ENCODE measurements at places on chromosomes 6 and 20.

- DNase-seq, result no peak
These were observed 878.6 kb upstream of the CITED2 start for GRCh38 chr6:140253096-140253495.

GRCh38 chr6:36975231-36976006, 10.6 kb downstream of the MTCH1 start:
- no peak for DNase-seq

DNA sequence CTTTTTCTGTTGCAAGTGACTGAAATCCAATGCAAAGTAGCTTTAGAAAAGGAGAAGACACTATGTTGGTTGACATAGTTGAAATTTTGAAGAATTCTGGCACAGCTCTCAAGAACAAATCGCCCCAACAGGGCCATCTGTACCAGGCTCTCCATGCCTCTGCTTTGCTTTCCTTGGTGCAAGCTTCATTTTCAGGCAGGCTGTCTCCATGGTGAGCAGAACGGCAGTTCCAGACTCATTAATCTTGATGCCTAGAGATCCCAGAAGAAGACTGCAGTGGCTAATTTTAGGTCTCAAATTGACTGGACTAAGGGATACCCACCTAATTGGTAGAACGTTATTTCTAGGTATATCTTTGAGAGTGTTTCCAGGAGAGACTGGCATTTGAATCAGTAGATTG, 950.7 kb upstream of the FLRT3 start:
- DNase-seq, result no peak

DNA sequence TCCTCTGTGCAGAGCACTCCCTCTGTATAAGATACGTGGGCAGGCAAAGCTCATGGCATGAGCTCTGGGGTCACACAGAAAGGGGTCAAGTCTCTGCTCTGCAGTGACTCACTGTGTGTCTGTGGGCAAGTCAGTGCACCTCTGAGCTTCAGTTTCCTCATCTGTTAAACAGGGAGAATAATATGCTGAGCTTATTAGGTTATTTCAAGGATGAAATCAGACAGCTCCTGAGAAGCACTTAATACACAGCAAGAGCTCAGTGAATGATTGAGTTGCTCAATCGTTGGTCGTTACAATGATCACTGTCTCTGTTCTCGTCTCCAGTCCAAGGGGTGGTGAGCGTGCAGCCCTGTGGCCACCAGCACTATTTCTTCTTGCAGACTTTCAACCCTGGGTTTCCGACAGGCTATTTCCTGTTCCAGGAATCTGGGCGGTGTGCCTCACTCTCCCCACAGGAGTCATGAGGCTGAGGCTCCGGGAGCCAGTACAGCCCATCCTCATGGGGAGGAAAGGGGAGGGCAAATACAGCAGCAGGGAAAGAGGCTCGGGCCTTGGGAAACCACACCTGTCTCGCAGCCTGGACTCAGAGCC, 28.9 kb downstream of the KIAA1755 start:
- no peak for DNase-seq

- DNase-seq, result no peak
These were observed 96.4 kb downstream of the IRF4 start for GRCh38 chr6:487956-488355.

DNA sequence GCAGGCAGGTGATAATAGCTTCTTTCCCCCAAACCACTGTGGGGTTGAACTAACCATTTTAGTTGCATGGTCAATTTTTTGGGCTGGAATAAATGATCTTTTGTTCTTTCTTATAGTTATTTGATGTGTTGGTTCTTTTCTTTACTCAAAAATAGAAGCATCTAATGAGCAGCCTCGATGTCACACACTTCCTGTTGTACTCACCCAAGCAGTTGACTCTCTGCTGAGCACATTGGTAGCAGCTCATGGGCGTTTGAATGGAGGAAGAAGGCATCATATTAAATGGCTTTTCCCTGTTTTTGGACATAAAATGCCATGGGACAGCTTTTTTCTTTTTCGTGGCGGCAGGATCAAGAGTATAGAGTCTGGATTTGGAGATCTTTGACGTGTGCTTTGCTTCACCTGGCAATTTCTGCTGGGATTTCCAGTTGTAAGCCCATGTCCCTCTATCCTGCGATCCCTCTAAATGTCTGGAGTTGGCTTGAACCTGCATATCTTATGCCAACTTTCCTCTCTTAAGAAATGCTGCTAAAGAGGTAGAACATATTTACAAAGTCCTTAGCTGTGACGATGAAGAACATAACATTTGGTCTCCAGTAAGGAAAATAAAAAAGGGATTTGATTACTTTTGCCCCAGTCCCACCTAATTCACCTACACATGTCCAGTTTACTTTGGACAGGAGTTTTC, 268.3 kb downstream of the PRL start:
- DNase-seq, result no peak

DNA sequence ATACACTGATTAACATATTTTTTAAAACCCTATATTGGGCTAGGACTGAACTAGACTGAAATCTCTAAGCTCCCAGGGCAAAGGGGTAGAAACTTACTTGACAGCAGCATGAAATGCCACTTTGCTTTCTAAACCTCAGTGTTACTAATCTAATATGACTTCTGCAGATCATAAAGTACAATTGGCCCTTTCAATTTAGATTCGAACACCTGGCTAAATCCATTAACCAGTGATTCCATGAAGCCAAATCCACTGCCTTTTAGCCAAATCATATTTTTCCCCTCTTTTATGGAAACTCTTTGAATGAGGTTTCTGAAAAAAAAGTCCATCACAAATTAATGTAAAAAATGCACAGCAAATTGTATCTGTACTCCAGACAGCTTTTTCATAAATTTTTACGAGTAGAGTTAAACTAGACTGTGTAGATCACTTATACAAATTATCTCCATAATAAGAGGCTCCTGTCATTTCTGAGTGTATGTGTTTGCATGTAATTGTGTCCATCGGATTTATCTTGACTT, 25.7 kb downstream of the EPHA7 start:
- DNase-seq, result no peak

DNA sequence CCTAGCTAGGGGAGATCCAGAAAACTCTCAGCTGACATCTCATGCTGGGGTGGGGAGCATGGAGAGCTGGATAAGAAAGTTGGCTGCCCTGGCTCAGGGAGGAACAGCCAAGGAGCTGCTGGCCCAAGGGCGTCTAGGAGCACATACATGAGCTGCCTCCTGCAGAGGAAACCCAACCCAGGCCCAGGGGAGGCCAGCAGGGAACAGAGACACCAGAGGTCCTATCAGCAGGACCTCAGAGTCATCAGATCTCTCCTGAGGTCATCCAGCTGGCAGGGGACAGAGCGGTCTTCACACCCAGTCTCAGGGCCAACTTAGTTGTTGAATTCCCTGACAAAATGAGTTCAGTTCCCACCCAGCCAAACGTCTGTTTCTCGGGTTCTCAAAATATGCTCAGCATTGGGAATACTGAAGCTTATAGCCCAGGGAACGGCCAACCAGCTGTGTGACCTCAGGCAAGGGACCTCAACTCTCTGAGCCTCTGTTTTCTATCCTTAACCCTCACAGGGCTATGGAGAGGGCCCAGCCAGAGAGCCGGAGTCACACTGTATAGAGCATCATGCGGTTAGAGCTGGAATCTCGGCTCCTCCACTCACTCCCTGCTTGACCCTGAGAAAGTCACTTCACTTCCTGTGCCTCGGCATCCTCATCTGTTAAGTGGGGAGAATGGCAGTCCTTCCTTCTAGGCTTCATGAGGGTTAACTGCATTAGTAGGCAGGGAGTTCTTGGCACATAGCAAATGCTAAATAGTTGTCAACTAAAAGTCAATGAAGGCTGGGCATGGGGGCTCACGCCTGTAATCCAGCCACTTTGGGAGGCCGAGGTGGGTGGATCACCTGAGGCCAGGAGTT, 13.8 kb downstream of the ADA start:
- no peak for DNase-seq

DNA sequence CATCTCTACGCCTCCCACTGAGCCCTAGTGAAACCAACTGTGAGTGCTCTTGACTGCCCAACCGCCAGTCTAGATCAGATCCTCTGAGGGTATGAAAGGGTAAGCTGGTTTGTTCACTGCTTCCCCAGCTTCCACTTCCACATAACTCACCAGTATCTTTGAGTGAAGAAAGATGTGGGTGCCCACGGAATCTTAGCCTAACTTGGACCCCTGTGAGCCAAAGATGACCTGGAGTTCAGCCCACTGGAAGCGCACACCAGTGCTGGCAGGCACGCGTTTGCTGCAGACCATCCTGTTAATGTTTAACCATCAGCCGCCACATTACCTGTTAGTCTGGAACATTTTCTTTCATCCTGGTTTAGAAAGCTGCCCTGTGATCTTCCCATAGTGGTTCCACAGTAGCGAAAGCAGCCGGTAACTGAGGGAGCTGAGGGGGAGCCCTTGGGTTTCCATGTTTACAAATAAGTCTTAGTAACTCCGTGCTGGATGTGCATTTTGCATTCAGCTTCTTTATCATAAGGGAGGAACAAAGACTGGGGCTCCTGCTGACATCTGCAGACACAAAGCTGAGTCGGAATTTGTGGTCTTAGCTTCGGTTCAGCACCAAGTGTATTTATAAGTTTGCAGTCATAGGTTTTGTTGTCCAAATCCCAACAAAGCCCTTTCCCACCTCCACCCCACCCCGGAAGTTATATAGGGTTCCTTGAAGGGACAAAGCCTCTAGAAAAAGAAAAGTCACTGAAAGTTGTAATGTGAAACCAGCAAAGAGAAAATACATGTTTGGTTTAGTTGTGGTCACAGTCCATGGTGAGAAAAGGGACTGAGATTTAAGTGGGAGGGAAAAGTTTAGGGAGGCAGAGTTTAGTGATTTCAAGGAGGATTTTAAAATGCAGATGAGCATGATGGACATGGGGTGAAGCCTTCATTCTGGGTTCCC, 71.0 kb downstream of the SSR1 start:
- no peak for DNase-seq

DNA sequence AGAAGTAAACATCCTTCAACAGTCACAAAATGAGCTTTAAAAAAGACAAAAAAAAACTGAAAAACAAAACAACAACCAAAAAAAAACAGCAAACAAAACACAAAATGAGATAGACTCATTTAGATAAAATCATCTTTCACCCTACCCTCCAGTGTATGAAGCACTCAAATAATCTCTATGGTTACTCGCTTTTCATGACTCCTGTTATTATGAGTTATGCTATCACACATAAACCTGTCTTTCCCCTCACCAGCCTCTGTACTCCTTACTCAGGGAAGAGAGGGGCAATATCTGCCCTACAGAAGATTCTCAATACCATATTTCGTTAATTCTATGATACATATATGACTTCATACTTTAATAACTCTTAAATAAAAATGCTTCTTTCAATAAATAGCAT, 158.2 kb downstream of the TPBG start:
- no peak for DNase-seq

DNA sequence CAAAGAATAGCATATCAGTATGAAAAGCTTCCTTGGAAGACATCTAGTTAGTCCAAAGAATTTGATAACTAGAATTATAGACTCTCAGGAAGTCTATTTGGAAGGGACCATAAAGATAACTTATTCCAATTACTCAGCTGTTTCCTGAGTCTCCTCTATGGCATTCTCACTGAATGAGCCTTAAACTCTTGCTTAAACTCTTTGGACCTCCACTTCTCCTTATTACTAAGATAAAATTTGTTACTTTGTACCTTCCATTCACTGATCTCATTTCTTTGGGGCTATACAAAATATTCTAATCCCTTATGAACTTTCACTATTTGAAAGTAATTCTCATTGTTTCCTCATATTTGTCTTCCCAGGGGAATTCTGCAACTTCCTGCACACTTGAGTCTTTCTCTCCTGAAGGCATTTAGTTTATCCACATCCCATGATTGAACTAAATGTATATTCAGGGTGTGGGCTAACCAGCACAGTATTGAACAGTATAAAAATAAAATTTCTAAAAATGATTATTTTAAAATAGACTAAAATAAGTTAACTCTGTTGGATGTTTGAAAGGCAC, 67.1 kb upstream of the NOTCH4 start:
- DNase-seq, result no peak

- DNase-seq, result no peak
These were observed 5.8 kb downstream of the BTN3A3 start for GRCh38 chr6:26445934-26446667.

- no peak for DNase-seq
These were observed 603.2 kb downstream of the RNF144B start for GRCh38 chr6:18990059-18990978.

GRCh38 chr6:130362128-130362527, 3.7 kb upstream of the TMEM200A start:
- DNase-seq, result no peak

- no peak for DNase-seq
These were observed 1.6 kb upstream of the THBD start for GRCh38 chr20:23050847-23051627.

- DNase-seq, result no peak
These were observed 1.9 kb upstream of the ELOVL4 start for GRCh38 chr6:79949233-79949632.

- no peak for DNase-seq
These were observed 194.9 kb downstream of the BCAS1 start for GRCh38 chr20:53875452-53875851.

DNA sequence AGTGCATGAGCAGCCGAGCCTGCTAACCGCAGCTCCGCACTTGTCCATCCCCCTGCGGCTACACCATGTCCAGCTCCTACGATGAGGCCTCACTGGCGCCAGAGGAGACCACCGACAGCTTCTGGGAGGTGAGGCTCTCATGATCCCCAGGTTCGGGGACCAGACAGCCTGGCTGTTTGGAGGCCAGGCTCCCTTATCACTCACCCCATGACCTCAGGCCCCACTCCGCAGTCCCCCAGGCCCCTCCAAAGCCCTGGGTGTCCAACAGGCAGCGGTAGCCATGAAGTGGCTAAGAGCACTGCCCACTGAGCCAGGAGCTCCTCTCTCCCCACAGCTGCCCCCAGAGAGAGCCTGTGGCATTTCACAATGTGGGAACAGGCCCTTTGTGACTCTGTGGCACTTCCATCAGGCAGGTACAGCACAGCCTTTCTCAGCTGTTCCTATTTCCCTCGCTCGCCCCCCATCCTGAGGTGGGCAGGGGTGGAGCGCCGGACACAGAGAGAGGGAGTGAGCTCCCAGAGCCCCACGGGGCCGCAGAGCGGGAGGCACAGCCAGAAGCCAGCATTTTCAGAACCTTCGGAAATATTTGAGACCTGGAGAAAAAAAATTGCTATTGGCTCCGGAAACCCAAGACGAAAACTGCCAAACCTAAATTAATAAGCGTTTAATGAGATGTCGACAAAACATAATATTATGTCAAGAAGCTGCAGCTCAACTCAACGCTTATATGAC, 29.7 kb downstream of the SPDEF start:
- DNase-seq, result no peak

DNA sequence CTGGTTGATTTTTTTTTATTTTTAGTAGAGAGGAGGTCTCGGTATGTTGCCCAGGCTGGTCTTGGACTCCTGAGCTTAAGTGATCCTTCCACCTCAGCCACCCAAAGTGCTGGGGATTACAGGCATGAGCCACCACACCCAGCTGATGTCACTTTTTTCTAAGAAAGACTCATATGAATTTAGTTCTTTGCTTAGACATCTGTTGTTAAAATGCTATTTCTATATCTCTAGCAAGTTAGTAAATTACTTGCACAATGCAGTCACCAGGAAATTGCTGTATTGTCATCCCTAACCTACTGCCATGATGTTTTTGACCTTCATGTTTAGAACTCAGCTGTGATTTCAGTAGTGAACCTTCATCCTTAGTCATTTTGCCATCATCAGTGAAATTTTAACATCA, 5.7 kb downstream of the KDM1B start:
- no peak for DNase-seq

Measured in stimulated activated CD8-positive, alpha-beta memory T cell treated with anti-CD3 and anti-CD28 coated beads, Interleukin-2, amount 100 ng/mL, for 1 hour (primary cell).